ENCODE measurements at places on chromosomes 16 and 17.

DNA sequence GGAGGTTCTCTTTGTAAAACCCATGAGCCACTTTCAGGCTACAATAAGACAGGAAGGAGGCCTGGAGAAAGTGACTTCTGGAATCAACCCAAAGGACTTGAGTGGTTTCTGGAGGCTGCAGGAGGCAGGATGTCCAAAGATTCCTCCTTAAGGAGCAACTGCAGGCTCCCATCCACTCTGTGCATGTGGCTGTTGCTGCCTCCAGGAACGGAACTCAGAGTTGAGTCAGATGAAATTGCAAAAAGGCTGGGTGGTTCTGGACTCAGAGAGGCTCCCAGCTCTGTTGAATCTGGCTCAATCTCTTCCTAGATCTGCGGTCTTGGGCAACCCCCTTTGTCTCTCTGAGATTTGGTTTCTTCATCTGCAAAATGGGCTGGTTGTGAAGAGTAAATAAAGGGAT lies 197.1 kb downstream of the SHISA9 start:
- no peak for DNase-seq

- peak; percentile 20 for DNase-seq
Observed at GRCh38 chr17:2704031-2704889, 7.3 kb downstream of the CLUH start.

- DNase-seq = no peak
Observed at GRCh38 chr17:66975188-66975587, 10.7 kb downstream of the CACNG4 start.

- no peak for DNase-seq
Observed at GRCh38 chr16:28522792-28523191, 16.0 kb downstream of the NUPR1 start.

DNA sequence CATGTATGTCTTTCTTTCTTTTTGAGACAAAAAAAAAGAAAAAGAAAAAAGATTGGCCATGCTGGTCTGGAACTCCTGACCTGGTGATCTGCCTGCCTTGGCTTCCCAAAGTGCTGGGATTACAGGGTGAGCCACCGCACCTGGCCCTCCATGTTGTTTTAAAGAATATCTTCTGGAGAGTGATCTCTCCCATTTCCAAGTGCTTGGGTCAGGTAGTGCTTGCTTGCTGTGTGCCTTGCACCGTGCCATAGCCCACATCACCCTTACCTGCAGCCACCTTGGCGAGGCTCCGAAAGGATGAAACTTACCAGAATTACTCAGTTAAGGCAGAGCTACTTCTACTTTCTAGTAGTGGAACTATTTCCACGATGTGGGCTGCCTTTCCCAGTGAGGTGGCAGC lies 19.0 kb upstream of the KDM6B start:
- no peak for DNase-seq

DNA sequence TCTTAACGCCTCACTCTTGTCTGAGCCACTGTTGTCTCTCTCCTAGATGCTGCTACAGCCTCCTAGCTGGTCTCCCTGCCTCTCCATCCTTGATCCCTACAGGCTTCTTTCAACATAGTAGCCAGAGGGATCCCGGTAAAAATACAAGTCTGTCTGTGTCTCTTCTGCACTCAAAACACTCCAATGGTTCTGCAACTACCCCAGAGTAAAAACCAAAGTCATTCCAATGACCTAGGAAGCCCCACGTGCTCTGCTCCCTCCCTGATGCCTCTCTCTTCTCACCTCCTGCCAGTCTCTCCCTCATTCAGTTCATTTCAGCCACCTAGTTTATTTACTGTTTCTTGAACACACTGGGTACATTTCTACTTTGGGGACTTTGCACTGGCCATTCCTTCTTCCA lies 135.2 kb downstream of the NPIPB5 start:
- DNase-seq = no peak

GRCh38 chr17:36824678-36825101 lies 112.6 kb upstream of the LHX1 start:
- DNase-seq = no peak

DNA sequence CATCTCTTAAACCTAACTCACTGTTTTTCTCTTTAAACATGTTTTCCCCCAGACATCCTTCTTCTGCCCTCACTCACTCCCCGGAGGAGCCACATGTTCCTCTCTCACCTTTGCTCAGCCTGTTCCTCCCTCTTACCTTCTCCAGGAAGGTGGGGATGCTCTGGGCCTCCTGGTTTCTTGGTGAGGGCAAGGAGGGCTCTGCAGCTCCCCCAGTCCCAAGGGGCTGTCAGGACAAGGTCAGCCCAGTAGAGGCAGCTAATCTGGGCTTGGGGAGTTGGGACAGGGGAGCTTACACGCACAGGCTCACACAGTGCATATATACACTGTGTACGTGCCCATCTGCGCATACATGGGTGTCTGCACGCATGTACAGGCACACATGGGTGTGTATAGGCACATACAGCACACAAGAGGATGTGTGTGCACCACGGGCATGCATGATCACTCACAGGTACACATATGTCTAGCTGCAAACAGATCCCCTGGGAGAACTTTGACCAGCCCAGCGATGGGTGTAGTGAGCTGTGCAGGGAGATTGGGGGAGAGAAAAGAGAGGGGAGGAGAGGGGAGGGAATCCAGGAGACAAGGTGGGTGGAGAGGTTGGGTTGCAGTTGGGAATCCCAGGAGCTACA lies 28.6 kb upstream of the SPNS3 start:
- no peak for DNase-seq

DNA sequence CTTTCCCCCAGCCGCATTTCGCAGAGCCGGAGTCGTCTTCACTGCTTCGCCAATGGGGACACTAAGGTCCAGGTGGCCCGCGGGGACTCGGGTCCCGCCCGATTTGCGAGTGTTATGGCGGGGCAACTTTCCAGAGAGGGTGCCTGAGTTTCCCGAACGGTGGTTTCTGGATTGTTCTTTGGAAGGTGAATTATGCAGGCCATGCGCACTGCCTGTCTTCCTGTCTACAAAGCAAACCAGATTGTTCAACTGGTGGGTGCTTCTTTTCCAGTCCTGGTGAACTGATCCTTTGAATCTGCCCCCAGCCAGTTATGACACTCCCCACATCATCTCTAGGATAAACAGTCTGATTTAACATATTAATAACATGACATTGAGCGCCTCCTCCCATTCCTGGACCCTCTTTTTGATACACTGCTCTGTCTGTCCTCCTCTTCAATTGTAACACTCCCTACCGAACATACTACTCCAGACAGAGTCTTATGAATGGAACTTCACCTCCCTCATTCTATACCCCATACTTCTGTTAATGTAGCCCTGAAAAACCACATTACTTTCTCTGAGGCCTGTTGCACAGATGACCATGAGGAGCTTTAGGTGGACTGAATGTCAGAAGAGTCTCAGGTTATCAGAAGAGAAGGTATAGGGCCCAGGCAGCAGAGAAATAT lies 159.0 kb downstream of the RAB11FIP4 start:
- no peak for DNase-seq

GRCh38 chr17:28973425-28973824 lies 22.1 kb upstream of the PHF12 start:
- no peak for DNase-seq

- DNase-seq = no peak
Observed at GRCh38 chr16:88064011-88064888, 113.0 kb downstream of the BANP start.

DNA sequence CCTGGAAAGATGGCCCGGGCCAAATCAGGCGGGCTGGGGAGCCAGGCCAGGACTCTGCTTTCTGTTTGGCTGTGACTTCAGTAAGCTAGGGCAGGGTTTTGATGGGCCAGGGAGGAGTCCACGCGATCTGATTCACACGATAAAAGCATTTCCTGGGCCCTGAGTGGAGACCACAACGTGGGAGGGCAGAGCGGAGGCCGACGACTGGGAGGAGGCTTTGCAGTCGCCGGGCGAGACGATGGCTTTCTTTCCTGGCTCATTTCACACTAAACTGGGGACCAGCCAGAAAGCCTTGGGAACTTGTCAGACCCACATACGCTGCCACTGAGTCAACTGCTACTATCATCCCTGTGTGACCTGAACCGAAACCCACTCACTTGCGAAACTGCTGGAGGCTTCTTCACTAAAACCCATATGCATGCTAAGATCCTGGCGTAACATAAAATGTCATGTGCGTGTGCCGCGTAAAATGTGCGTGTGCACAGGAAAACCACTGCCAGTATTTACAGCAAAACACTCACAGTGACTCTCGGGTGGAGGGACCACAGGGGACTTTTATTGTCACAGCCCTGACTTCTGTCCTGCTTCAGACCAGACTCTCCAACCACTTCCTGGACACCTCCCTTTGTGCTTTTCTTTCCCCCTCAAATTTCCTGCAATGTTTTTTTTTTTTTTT lies 14.2 kb upstream of the RHBDF2 start:
- peak; percentile 69 for DNase-seq

DNA sequence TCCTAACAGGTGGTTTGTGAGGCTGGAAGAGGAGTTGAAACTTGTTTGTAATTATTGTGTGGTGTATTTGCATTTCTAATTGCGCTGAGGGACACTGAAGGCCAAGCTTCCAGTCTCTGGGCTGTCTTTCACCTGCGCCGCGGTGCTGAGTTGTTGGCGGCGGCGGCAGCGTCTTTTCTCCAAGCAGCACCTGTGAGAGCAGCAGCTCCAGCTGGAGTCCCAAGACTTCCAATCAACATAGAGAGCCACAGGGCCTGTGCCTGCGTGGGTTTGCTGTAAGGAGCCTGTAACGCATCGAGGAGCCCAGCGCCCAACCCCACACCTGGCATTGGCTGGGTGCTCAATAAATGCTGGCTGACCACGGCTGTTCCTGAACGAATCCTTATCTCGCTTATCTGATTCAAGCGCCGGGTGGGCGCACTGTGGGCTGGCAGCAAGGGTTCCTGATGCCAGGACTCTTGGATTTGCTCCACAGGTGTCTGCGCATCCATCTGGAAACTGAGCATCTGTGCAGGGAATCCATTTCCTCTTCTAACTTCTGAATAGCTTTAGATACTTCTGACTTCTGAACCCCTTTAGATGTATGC lies 138.1 kb downstream of the ASIC2 start:
- no peak for DNase-seq

GRCh38 chr16:82062645-82063058 lies 27.6 kb downstream of the HSD17B2 start:
- DNase-seq = no peak
